ENCODE measurements at places on chromosomes 11 and 22.

DNA sequence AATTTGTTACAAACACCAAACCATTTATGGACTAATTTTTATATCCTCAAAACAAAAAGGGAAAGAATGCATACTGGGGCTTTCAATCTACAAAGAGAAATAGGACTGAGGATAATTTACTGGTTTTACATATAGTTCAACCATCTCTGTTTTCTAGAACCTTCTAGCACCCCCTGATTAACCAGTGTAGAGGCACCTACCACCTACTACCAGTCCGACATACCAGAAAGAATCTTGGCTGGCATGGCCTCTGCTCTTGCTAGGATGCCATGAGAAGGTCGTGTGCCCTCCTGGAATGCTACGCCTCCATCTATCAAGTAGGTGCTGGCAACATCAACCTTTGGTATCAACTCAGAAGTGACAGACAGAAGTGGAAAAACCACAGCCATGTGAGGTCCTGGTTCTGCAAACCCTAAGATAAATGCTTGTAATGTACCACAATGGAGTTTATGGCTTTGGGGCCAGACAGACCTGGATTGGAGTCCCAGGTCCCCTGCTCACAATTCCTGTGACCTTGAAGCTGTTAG, 28.2 kb downstream of the MYH9 start:
- no peak for DNase-seq

DNA sequence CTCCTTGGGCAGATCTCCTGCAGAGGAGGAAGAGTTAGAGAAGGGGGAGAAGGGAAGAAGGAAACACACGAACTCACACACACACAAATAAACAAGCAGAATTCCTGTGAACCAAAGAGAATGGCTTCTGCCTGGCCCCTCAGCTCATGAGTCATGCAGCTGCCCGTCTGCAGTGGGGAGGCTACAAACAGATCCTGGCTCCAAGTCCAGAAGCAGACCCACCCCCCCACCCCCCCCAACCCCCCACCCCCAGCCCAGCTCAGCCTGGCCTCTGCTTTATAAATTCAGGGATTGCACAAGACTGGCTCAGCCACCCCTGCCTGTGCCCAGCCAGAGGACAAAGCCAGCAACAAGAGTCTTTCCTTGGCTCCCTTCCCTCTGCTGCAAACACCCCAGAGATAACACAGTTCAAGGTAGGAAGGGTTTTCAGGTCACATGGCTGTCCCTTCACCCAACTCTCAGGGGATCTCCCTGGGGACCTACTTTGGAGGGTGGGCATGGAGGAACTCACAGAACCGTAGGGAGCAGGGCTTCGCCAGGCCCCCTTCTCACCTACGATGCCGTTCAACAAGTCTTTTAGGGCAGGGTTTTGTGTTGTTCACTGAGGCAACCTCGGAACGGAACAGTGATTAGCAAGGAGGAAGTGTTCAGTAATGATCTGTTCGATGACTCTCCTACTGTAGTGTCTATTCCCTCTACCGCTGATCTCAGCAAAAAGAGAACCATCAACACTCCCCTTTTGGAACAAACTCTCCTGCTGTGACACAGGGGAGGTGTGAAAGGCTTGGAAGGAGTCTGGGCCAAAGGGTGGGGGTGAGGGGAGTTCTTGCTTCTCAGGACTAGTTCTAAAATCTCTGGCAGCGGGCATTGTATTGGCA, 35.5 kb downstream of the RPL27A start:
- DNase-seq, result no peak

- no peak for DNase-seq
These were observed 92.9 kb downstream of the RPS6KA4 start for GRCh38 chr11:64451856-64452255.

DNA sequence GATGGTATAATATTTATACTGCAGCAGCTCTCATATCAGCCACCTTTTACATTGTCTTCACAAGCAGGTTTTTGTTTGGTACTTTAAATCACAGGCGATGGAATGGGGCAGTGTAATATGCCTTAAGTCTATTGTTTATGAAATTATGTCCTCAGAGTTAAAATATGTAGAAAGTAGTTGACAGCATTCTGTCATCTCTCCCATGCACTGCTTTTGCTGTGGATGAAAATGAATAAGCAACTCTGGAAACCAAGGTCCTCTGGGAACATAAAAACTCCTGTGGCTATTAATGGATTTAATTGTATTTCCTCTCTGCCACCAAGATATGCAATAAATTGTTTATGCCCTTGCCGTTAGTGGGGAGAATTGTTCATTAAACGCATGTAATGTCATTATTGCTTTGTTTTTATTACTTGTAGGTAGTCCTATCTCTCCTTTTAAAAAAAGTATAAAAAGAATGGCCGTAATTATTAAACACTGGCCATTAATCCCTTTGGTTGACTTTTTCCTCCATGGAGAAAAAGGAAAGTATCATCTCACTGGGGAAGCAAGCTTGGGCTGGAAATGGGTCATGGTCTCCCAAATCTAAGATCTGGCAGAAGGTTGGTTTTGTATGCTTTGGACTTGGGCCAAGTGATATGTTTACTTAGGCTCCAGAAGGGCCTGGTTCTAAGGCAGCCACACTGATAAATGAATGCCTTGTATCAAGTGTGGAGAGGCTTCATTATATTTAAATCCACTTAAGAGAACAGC, 13.1 kb downstream of the PACS1 start:
- DNase-seq, result peak; percentile 57

- DNase-seq, result no peak
These were observed 438 bp downstream of the ZW10 start for GRCh38 chr11:113773092-113773415.

- no peak for DNase-seq
These were observed 9.3 kb upstream of the ANKRD13D start for GRCh38 chr11:67279589-67280340.
